ENCODE measurements at places on chromosomes 2 and 18.
A peak's percentile ranks its signal among the peaks of the same experiment; 100 is the strongest.

DNA sequence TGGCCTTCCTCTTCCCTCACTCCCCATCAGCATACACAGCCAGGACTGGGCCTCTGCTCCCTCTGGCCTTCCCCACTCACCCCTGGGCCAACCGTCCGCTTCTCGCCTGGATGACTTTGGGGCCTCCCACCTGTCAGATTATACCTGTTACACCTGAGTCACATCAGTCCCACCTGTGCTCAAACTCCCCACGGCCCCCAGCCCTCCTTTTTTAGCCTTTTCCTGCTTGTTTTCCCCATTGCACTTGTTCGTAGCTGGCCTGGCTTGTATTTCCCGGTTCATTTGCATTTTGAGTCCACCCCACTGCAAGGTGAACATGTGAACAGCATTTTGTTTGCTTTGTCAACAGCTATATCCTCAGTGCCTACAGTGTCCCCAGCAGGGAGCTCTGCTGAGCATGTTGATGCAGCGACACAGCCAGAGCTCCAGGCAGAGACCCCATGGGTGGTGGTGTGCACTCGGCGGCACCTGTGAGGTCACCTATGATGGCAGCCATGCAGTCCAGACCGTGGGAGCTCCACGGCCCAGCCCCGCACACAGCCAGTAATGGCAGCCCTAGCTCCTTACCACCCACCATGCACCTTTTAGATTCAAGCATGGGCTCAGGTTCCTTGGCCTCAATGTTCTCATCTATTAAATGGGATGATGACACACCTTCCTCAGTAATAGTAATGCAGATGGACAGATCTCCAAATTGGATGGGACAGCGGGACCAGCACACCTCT, 276.4 kb upstream of the HS6ST1 start:
- DNase-seq, result no peak

GRCh38 chr2:23311186-23311585, 73.8 kb upstream of the KLHL29 start:
- DNase-seq, result no peak

DNA sequence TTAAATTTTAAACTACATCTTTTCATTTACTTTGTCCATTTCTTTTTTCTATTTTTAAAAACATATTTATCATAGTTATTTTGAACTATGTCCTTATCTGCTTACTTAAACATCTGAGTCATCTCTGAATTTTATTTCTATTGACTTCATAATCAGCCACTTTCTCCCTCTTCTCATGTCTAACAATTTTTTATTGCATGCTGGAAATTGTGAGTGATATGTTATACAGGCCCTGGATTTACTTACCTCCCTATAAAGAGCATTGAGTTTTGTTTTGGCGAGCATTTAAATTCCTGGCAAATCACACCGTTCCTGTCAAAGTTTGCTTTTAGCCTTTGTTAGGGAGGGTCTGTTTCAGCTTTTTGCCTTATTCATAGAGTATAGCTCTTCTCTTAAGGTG, 39.3 kb downstream of the KCNIP3 start:
- no peak for DNase-seq

- DNase-seq, result peak; percentile 25
Measured at GRCh38 chr2:23803965-23804542, 122.9 kb downstream of the ATAD2B start.

- no peak for DNase-seq
Measured at GRCh38 chr2:71281950-71282349, 49.6 kb upstream of the ZNF638 start.

DNA sequence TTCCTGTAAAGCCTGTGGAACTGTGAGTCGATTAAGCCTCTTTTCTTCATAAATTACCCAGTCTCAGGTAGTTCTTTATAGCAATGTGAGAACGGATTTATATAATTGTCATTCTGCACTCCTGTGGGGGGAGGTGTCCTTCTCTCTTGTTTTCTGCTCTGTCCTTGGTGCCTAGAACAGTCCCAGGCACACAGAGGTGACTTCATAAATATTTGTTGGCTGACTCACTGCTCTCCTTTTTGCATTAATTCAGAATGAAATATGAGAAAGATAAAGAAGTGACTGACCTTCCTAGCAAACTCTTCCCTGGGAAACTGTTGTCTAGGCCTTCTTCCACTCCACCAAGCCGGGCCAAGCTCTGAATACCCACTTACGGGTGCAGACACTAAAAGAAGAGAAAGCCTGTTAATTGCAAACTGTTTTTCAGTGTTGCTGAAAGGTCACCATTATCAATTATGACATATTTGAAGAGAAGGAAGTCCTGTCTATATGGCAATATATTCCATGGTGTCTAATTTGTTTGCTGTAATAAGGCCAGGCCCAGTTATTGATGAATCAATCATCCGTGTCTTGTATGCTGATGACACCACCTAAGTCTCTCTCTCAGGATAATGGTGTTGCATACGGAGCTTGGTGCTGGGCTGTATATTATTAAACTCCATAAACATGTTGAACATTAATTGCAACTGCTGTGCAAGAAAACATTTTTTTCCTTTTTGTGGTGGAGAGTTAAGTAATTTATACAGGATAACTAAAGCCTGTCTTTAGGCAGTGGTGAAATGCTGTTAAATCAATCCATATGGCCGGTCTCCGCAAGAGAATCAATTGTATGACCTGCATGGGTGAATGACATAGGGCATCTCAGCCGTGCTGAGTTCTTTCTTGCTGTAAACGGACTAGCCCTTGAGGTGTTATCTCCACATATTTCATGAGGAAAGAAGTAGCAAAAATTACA, 567.5 kb downstream of the SLC4A3 start:
- no peak for DNase-seq

DNA sequence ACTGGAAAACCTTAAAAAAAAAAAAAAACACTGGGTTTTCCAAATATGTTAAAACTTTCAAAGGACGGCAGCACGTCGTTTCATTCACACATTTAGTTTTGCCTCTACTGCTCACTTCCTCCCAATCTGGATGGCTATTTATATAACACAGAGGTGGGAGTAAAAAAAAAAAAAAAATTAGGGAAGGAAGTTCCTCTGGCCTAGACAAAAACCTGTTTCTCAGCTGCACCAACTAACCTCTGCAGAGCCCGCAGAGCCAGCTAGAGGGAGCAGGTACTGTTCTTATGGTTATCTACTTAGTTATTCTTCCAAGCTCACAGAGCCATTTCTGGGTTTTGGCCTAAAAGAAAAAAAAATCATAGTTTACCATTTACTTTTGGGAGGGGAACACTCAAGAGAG, 28.1 kb downstream of the SLC1A4 start:
- DNase-seq, result no peak

DNA sequence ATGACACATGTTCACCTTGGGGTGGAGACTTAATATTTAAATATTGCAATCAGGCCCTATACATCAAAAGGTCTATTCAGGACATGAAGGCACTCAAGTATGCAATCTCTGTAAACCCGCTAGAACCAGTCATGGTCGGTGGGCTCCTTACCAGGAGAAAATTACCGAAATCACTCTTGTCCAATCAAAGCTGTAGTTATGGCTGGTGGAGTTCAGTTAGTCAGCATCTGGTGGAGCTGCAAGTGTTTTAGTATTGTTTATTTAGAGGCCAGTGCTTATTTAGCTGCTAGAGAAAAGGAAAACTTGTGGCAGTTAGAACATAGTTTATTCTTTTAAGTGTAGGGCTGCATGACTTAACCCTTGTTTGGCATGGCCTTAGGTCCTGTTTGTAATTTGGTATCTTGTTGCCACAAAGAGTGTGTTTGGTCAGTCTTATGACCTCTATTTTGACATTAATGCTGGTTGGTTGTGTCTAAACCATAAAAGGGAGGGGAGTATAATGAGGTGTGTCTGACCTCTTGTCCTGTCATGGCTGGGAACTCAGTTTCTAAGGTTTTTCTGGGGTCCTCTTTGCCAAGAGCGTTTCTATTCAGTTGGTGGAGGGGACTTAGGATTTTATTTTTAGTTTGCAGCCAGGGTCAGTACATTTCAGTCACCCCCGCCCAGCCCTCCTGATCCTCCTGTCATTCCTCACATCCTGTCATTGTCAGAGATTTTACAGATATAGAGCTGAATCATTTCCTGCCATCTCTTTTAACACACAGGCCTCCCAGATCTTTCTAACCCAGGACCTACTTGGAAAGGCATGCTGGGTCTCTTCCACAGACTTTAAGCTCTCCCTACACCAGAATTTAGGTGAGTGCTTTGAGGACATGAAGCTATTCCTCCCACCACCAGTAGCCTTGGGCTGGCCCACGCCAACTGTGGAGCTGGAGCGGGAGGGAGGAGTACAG, 108.1 kb downstream of the XRCC5 start:
- DNase-seq, result peak; percentile 34

GRCh38 chr2:128639120-128639477, 320.4 kb upstream of the HS6ST1 start:
- DNase-seq, result no peak

DNA sequence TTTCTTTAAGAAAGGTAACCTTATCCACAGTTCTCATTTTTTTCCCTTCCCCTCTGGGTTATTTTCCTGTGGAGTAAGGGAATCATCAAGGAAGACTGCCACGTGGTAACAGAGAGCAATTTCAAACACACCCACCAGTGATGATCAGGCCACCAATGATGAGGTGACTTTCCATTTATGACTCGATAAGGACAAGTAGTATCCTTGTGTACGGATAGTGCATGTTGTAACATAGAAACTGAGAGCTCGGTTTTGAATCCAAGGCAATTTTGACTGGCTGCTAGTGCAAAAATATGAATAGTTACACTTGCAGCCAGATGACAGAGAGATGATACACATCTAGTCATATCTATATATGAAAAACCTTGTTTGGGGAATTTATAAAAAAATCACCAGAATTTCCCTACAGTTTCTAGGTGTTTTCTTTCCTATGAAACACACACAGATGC, 143.6 kb upstream of the TCF4 start:
- peak; percentile 10 for DNase-seq

- DNase-seq, result no peak
Measured at GRCh38 chr2:162073888-162074631, at the start of gene DPP4. Gene DPP4 (minus strand): TSS chr2:162074215. CDS start chr2:162073981, 234 bp downstream.

- DNase-seq, result no peak
Measured at GRCh38 chr2:178858896-178859625, 51.8 kb upstream of the TTN start.
